Activated naive CD8-positive, alpha-beta T cell treated with anti-CD3 and anti-CD28 coated beads, Interleukin-2, amount 10 ng/mL, durations not matched to agents 7 days and 5 days (primary cell): ENCODE measurements at places on chromosomes 5 and 9.

DNA sequence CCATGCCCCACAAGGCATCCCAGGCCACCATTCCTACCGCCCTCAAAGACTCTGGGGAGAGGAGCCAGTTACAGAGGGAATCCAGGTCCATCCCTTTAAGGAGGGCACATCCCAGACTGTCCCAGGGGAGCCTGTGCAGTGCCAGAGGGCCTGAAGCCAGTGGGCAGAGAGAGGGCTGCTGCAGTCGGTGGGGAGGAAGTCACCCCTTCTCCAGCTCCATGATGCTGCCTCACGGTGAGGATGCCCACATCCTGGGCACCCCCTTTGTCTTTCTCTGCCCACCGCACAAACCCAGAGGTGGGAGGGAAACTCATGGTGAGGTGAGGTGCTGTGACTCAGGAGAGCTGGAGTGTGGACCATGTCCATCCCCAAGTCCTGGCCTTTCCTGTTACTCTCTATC, 26.2 kb upstream of the ANKRD33B start:
- no peak for DNase-seq

- no peak for DNase-seq
Measured at GRCh38 chr5:73506459-73506955, 8.3 kb downstream of the BTF3 start.

GRCh38 chr5:41763574-41763973, 106.7 kb downstream of the OXCT1 start:
- DNase-seq, result no peak

- DNase-seq, result no peak
Measured at GRCh38 chr9:18855656-18856055, 177.4 kb downstream of the SAXO1 start.

DNA sequence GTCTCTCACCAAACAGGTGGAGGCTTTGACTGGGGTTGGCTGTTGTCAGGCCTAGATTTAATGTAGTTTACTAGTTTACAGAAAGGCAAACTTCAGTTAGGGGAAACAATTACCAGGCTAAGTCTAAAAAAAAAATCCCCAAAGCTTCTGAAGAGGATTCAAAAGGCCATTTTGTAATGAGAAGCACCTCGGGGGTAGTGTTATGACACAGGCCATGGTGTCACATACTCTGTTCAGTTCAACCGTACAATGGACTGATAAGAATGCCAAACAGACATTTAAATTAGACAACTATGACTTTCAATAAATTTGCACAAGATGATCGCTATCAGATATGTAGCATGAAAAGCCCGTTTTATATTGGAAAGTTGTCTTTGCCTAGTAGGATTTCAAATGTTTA, 120.1 kb upstream of the PCA3 start:
- no peak for DNase-seq

- no peak for DNase-seq
Measured at GRCh38 chr9:70065572-70065971, 21.9 kb downstream of the MAMDC2 start.
